ENCODE measurements at places on chromosomes 1 and 21.

DNA sequence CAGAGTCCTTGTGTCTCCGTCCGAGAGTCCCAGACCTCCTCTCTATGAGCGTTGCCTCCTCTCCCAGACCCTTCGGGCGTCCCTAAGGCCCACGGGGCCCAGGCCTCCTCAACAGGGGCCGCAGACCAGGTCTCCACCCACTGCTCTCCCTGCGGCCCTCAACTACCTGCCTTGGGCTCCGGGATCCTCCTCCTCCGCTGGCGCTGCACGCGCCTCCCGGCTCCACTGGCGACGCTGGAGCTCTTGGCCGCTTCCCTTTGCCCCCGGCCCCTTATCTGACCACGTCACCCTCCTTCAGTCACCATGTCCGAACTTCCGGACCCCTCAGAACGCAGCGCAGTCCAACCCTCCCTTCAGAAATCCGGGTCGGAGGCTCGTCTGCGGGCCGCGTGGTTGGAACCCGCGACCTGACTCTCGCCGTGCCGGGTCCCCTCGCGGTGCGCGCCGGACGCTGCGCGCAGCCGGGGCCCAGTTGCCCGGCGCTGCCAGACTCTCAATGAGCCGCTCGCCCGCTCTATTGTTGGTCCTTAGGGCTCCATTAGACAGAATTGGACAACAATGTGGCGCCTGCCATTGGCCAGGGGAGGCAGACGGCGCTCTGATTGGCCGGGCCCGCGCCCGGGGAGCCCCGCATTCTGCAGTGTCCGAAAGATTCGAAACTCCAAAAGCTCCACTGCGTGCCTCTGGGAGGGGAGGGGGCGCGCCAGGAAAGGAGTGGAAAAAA lies at the start of gene DMRTA2:
Gene DMRTA2 (minus strand): TSS at position 498 of the 724 bp plus-strand sequence. CDS start 1,907 bp downstream, outside the sequence.
- peak; percentile 40 for DNase-seq

- DNase-seq: peak; percentile 76
Observed at GRCh38 chr1:150765296-150765976, at the start of gene CTSS. Gene CTSS, minus strand, starts transcription at chr1:150765778. Its CDS starts 1,015 bp downstream, at chr1:150764763.

GRCh38 chr1:220003610-220004299 lies 42.5 kb downstream of the EPRS1 start:
- no peak for DNase-seq

GRCh38 chr1:91774520-91775203 lies 111.3 kb downstream of the TGFBR3 start:
- DNase-seq: peak; percentile 8

- DNase-seq: no peak
Observed at GRCh38 chr1:119651641-119652040, 3.6 kb upstream of the ZNF697 start.

DNA sequence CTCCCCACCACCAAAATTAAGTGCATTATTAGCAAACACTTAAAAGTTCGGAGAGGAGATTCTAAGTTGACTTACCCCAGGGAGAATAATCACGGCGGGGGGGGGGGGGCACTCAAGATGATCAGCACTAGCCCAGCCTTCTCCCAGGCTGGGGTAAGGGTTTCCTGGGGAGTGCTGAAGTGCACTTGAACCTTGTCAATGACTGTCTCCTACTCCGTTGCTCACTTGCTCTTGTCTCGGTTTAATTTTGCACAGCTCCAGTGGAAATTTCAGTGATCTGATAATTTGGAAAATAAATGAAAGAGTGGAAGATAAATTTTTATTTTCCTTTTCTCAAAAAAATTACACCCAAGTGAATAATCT lies 59.2 kb downstream of the PBX1 start:
- no peak for DNase-seq

DNA sequence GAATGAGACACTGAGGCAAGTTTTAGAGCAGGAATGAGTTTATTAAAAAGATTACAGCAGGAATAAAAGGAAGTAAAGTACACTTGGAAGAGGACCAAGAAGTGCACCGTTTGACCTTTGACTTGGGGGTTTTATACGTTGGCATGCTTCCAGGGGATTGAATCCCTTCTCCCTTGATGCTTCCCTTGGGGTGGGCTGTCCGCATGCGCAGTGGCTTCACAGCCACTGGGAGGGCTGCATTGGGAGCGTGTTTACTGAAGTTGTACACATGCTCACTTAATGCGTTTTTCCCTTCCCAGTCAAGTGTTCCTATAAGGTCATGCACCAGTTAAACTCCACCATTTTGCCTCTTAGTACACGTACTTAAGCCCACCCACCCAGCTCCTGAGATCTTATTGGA lies 72.4 kb upstream of the MARK1 start:
- no peak for DNase-seq

GRCh38 chr1:67664048-67664447 lies 21.0 kb upstream of the GADD45A start:
- DNase-seq: no peak

DNA sequence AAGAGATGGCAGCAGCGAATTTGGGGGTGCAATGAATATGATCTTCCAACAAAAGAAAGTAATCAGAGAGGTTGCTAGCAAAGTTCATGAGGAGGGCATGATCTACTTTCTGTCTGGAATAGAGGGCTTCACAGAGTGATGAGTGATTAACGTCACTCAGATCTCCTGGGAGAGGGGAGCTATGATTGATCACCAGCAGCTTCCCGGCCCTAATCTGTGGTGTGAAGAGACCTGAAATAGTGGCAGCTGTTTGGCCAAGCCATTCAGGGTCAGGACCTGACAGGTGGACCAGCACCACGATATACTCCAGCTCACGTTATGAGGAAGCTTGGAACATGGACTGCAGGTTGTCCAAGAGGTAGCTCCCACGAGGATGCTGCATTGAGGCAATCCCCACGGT lies 19.9 kb upstream of the TMEM183A start:
- DNase-seq: no peak

DNA sequence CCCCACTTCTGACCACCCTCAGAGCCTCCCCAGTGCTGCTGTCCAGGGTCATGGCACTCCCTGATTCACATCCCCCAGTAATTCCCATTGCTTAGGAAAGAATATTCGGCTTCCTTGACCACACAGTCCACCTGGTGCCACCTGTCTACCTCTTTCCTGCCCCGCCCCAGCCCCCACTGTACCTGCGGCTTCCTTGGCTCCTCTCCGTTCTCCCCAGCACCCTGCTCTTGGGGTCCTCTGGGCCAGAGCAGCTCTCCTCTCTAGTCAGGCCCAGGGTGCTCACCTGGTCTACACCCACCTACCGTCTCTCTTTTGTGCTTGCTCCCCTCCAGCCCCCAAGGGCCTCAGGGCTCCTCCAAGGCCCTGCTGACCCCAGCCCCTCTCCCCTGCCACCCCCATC lies 142.6 kb downstream of the PEX14 start:
- DNase-seq: no peak

GRCh38 chr1:244614113-244614836 lies 38.7 kb upstream of the DESI2 start:
- DNase-seq: peak; percentile 26

GRCh38 chr1:34755961-34756360 lies 1.1 kb downstream of the GJB5 start:
- DNase-seq: no peak

GRCh38 chr1:64836802-64837201 lies 91.9 kb downstream of the RAVER2 start:
- no peak for DNase-seq

GRCh38 chr21:37677006-37677405 lies 239.3 kb downstream of the KCNJ6 start:
- no peak for DNase-seq

GRCh38 chr1:223845037-223845809 lies 524 bp downstream of the TP53BP2 start:
- peak; percentile 62 for DNase-seq

DNA sequence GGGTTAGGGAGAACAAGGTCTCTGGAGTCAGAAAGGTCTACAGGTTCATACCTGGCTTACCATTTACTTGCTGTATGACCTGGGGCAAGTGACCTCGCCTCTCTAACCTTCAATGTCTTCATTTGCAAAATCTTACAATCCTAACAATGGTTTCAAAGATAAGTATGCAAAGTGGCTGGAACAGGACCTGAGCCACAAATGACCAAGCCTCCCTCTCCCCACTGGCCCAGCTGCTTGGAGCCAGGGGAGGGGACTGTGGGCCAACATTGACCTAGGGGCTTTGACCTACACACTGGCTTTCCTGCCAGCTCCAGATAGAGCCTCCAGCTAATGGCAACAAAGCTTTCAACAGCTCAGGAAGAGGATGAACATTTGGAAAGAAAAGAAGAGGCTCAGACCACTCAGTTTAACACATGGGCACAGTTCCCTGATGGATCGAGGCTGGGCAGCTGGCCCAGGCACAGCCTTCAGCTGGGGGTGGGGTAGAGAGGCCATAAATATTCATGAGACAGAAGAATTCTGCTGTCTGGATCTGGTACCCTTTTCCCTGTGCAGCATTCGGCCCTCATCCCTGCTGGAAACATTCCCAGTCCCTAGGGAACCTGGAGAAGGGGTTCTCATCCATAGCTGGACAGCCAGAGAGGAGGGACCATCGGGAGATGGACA lies 12.9 kb downstream of the PTAFR start:
- no peak for DNase-seq

DNA sequence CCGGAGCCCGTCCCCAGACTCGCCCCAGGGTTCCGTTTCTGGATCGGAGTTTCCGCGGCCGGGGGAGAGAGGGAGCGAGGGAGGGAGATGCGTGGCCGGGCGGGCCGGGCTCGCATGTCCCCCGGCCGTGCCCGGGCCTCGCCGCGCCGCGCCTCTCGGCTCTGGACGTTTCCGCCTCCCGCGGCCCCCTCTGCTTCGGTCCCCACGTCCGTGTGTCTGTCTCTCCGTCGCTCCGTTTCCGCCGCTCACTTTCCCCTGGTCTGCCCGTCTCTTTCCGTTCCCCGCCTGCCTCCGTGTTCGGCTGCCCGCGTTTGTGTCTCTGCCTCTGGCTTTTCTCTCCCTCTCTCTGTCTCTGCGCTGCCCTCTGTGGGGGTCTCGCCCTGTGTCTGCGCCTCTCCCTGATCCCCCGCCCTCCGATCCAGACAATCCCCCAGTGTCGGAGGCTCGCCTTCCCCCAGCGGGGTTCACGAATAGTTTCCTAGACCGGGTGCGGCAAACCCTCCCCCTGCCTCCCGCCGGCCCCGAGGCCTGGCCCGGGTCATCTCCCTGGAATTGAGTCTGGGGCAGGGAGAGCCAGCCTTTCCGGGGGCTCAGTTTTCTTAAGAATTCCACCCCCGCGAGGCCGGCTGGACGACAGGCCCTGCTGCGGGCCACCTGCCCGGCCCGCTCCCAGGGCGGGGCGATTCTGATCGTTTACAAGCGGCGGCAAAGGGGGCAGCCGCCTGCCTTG lies 735 bp downstream of the NBL1 start:
- DNase-seq: peak; percentile 53

DNA sequence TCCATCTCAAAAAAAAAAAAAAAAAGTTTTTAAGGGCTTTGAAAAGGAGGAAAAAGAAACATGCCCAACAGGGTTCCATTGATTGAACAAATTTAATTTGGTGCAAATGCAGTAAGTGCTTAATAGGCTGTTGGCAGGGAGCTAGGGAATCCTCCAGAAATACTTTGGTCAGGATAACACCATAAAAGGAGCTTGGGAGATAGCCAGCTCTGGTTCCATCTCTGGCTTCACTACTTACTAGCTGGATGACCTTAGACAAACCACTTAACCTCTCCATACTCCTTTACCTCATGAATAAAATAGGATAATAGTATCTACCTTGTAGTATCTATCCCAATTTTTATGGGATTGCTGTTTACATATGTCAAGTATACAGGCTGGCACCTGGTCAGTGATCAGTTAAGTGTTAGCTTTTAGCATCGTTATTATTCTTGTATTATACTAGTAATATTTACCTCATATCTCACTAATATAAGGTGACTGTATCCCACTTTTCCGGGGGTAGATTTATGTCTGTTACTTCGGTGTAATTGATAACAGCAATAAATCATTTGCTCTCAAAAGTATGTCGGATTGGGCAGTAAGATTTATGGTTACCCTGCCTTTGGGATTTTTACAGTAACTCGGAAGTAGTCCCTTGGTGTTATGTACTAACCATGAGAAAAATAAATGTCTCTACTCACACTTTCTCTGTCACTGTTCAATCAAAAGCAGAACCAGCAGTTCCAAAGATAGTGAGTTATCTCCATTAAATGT lies 36.4 kb downstream of the BTG3 start:
- no peak for DNase-seq

DNA sequence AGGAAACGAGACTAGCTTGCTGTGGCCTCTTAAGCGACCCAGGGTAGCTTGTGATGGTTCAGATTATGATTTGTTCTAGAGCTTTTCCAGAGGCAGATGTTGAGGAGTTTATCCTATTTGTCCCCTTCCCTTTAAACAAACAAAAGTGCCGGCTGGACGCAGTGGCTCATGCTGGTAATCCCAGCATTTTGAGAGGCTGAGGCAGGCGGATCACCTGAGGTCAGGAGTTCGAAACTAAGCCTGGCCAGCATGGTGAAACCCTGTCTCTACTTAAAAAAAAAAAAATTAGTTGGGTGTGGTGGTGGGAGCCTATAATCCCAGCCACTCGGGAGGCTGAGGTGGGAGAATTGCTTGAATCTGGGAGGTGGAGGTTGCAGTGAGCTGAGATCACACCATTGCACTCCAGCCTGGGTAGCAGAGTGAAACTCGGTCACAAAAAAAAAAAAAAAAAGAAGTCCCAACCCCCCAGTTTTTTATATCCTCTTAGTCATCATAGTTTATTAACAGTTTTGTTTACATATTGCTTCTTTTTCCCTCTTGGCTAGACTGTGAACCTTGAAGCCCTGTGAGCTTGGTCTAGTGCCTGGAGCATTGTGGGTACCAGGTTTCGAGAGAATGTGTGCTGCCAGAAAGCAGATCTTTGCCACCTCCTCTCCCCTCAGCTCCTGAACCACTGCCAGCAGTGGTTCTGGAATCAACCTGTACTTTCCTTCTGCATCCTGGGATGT lies 29.8 kb downstream of the MAPKAPK2 start:
- DNase-seq: peak; percentile 62

DNA sequence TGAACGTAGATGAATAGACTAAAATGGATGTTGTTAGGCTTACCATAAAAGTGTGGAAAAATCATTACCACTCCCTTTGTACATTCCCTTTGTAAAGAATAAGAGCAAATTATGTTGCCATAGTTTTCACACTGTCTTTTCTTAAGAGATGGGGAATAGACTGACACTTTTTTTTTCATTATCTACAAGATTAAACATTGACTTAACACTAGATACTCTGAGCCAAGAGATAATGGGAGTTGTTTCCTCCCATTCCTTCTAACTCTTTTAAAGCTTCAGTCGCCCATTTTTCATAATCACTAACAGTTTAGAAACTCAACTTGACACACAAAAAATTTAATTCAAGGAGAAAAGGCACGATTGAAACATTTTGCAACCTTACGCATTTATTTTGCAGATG lies 10.1 kb downstream of the AIDA start:
- no peak for DNase-seq

- DNase-seq: no peak
Observed at GRCh38 chr1:11648039-11648438, 6.2 kb downstream of the FBXO2 start.

DNA sequence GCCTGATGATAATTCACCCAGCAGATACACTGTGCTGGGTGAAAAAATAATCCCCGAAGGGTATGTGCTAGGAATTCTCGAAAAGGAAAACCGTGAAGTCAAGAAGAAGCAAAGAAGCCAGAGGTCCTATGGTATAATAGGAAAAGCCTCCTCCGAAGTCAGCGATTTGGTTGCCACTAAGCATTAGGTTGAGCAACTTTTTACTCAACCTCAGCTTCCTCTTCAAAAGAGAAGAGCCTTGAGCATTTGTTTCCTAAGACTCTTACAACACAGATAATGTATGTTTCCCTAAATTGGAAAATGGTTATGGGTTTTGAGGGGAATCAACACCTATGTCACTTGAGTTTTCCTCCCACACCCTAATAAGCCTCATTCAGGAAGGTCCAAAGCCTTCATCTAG lies 21.3 kb upstream of the MNDA start:
- no peak for DNase-seq

- DNase-seq: no peak
Observed at GRCh38 chr1:5821540-5822176, 170.6 kb downstream of the NPHP4 start.
